ENCODE measurements at places on chromosomes 13 and 19.

DNA sequence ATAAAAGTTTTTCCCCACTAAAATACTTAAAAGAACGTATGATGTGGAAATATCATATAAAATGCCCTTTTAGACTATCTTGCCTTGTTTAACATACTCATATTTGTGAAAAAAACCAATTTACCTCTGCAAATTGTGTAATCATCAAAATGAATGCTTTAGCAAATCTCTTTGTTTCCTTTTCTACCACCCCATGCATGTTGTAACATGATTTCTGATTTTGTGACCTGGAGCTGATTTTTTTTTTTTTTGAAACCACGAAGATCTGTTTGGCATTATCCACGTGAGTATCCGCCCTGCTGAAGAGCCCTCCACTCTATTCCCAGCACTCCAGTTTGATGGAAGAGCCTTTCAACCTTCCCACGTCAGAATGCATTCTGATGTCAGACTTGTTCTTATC, 245.8 kb upstream of the NBEA start:
- no peak for DNase-seq

DNA sequence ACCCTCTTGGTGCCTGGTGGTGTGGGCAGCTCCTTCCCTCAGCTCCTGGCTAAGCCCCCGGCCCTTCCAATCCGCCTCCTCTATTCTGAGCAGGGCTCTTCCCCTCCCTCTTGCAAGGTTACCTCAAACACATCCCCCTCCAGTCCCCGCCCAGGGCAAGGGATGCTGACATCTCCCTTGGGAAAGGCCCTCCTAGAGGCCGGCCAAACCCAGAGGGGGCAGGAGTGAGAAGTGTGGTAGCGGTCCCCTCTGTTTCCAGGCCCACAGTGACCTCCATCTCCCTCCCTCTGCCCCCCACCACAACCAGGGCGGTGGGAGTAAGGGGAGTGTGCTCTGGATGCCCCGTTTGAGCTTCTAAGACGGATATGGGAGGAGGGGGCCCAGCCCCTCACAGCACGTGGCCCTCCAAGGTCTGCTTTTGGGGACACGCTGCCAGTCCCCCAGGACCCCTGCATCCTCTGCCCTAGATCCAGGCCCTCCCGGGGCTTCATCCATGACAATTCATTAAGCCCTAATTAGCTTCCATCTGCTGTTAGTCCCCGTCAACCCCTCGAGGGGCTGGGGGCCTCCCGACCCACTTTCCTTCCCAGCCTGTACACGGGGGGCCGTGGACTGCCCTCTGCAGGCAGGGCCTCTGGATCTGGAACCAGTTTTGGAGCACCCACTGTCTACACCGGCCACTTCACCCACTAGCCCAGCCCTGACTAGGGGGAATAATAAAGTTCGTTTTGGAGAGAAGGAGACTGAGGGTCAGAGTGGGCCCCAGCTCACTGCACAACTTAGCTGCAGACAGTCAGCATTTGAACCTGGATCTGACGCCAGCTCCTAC, 2.3 kb downstream of the LINGO3 start:
- no peak for DNase-seq

GRCh38 chr13:49253310-49253709, 5.6 kb downstream of the CDADC1 start:
- no peak for DNase-seq

- DNase-seq: no peak
Measured at GRCh38 chr19:19207637-19208572, 3.9 kb upstream of the NCAN start.

GRCh38 chr19:45613926-45614725, 12.1 kb upstream of the GPR4 start:
- peak; percentile 69 for DNase-seq

DNA sequence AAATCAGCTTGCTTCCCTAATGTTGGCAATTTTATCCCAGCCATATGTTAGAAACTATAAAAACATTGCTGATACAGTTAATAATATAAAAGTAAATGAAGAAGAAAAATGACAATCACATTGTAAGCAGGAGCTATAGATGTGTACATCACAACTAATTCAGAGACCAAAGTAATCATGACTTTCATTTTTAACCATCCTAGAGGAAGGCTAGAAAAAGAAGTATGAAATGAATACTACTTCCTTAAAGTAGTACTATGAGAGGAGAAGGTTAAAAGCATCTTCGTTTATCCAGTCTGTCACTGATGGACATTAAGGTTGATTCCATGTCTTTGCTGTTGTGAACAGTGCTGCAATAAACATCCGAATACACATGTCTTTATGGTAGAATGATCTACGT, 135.5 kb downstream of the IRS2 start:
- DNase-seq: no peak

GRCh38 chr19:14048443-14049153, 13.3 kb downstream of the PALM3 start:
- peak; percentile 84 for DNase-seq

DNA sequence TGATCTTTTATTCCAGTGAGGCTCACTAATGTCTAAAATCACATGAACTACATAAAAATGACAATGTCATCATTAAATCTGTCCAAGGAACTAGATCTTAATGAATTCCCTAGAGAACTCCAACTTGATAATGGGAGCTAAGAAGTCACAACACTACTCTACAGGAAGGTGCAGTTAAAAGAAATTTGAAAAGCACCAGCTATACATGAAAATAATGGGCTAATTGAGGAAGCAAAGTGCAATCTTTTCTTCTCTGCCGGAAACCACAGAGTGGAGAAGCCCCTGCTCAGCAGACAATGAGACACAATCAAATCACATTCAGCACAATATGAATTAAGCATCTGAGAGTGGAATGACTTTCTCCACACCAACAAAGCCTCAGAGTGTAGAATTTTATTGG, 261.7 kb downstream of the LHFPL6 start:
- DNase-seq: no peak

- DNase-seq: no peak
Measured at GRCh38 chr13:27868641-27869435, 51.0 kb upstream of the PDX1 start.

GRCh38 chr13:28498481-28499115, 3.7 kb upstream of the FLT1 start:
- DNase-seq: no peak

DNA sequence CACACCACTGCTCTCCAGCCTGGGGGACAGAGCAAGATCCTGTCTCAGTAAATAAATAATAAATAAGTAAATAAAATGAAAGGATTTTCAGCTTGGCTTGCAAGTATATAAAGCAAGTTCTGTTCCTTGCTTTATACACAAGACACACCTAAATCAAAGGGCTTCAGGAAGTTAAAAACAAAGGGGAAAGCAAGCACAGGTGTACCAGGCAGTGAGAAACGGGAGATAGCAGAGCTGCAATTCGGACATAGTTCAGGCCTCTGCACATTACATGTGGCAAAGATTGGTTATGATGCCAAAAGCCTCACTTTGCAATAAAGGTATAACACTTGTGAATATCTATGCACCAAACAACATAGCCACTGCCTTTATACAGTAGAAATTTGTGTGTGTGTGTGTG, 47.5 kb downstream of the MYO9B start:
- no peak for DNase-seq

DNA sequence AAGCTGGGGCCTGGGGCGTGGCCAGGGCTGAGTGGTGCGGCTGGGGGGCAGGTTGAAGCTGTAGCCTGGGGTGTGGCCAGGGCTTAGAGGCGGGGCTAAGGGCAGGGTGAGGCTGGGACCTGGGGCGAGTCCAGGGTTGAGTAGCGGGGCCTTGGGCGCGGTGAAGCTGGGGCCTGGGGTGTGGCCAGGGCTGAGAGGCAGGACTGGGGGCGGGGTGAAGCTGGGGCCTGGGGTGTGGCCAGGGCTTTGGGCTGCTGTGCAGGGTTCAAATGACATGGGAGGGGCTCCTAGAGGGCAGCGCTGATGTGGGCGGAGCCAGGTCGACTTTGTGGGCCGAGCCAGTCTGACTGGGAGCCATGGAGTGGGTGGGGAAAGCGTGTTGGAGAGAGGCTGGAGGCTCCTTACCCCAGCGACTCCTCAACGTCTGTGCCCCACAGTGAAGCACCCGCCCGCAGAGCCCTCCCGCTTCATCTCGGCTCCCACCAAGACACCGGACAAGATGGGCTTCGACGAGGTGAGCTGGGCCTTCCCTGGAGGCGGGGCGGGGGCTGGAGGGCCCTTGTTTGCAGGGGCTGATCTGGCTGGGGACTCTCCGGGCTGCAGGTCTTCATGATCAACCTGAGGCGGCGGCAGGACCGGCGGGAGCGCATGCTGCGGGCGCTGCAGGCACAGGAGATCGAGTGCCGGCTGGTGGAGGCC, 21.5 kb downstream of the COLGALT1 start:
- DNase-seq: peak; percentile 72

DNA sequence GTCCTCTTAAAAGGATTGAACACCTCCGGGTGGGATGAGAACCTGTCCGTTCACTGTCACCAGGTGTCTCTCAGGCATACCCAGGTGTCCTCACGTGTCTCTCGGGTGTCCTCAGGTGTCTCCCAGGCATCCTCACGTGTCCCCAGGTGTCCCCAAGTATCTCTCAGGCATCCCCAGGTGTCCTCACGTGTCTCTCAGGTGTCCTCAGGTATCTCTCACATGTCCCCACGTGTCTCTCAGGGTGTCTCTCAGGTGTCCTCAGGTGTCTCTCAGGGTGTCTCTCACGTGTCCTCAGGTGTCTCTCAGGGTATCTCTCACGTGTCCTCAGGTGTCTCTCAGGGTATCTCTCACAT, 33.8 kb downstream of the ATP4B start:
- DNase-seq: no peak

DNA sequence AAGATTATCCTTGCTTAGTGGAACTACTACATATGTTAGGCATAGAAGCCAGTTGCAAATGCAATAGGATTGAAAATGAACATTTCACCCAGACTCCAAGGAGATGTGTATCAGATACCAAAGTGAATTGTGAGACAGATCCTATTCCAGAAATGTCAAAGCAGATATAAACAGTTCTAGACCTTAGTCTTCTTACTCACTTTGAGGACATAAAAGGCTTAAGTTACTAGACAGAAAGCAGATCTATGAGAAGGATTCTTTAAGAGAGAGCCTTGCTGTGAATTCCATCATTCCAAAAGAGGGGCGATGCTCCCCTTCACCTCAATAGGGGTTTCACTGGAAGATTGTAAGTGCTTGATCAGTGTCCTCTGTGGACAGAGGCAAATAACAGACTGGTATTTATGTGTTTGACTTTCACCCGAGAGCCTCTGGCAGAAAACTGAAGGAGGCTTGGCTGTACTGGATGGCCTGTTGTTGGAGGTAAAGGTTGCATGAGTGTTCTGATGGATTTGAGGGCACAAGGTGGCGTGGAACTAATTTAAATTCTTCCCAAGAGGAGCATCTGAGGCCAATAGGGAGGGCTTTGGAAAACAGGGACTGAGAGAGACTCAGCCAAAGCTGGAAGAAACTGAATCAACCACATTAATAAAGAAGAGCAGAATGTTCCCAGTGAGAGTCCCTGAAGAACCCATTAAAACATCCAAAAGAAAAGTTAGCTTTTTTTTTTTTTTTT, 194.8 kb downstream of the DCLK1 start:
- DNase-seq: no peak

DNA sequence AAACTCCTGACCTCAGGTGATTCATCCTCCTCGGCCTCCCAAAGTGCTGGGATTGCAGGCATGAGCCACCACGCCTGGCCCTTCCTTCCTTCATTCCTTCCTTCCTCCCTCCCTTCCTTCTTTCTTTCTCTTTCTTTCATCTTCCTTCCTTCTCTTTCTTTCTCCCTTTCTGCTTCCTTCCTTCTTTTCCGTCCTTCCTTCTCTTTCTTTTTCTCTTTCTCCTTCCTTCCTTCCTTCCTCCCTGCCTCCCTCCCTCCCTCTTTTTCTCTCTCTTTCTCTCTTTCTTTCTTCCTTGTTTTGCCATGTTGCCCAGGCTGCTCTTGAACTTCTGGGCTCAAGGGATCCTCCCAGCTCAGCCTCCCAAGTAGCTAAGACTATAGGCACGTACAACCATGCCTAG, 36.5 kb upstream of the MUC16 start:
- DNase-seq: no peak

GRCh38 chr19:33796164-33796875, at the start of gene KCTD15:
Gene KCTD15, plus strand, starts transcription at chr19:33796870. Its CDS starts 3,585 bp downstream, at chr19:33800455.
- DNase-seq: peak; percentile 61

GRCh38 chr13:51068501-51068900, 42.6 kb downstream of the C13orf42 start:
- no peak for DNase-seq

- DNase-seq: peak; percentile 87
Measured at GRCh38 chr19:47240996-47241918, 10.3 kb upstream of the BBC3 start.

GRCh38 chr19:8097681-8098567, 45.4 kb downstream of the CCL25 start:
- DNase-seq: no peak

- no peak for DNase-seq
Measured at GRCh38 chr13:98110749-98111148, 32.1 kb upstream of the FARP1 start.

DNA sequence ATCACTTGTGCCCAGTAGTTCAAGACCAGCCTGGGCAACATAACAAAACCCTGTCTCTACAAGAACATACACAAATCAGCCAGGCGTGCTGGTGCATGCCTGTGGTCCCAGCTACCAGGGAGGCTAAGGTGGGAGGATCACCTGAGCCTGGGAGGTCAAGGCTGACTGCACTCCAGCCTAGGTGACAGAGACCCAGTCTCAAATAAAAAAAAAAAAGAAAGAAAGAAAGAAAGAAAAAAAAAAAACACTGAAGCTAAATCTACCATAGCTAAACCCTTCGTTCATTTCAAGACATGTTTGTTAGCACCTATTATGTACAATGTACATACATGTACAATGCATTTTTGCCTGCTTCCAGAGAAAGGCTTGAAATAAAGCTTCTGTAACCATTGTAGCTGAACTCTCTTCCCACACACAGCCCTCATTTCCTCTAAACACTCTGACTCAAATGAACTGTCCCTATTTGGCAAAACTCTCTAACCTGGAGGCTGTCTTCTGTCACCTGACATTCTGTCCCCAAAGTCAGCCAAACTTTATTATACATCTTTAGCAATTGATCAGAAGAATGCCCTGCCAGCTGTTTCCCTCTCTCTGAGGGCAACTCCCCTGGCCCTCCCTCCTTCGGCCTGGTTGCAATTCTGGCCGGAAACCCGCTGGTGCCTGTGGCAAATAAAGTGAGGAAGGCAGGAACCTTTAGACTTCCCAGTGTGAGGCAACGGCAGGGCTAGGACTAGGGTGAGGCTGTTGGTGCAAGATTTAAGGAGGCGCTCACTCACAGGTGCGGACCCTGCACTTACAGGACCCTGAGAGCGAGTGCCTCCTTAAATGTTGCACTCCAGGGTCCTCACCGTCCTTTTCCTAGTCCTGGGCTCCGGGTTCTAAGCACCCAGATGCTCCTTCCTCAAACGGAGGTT, 1.8 kb downstream of the ETHE1 start:
- DNase-seq: peak; percentile 47

GRCh38 chr19:8036434-8037099, 16.0 kb upstream of the CCL25 start:
- DNase-seq: no peak

DNA sequence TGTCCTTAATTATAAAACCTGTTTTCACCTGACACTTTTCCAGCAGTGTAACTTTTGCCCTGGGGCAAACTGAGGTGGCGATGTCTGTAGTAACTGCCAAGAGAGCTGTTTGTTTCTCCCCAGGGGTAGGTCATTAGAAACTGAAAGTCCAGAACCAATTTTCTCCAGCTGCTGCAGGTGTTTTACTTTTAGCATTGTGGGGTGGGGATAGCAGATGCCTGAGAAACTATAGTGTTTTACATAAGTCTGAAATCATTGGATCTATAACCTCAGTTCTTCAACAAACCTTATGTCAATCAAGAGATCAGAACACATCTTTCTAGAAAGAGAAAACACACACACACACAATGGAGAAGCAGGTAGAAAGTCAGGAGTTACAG, 92.7 kb downstream of the LHFPL6 start:
- DNase-seq: no peak
